ENCODE measurements at places on chromosomes 4 and X.

DNA sequence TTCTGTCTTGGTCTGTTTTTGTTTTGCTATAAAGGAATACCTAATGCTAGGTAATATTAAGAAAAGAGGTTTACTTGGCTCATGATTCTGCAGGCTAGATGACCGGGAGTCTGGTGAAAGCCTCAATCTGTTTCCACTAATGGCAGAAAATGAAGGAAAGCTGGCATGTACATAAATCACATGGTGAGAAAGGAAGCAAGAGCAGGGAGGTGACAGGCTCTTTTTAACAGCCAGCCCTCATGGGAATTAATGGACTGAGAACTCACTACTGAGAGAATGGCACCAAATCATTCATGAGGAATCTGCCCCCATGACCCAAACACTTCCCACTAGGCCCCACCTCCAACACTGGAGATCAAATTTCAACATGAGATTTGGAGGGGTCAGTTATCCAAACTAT lies 27.6 kb downstream of the SATL1 start:
- DNase-seq: no peak

DNA sequence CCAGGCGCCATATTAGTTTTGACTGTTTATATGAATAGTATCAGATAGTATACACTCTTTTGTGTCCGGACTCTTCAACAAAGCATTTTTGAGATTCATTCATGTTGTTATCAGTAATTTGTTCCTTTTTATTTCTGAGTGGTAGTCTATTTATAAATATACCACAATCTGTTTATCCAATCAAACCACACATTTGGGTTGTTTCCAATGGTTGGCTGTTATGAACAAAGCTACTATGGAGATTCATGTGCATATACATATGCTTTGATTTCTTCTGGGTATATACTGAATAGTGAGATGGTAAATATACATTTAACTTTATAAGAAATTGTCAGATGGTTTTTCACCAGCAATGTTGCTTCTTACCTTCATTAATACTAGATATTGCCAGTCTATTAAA lies 36.8 kb upstream of the TAPT1 start:
- no peak for DNase-seq

DNA sequence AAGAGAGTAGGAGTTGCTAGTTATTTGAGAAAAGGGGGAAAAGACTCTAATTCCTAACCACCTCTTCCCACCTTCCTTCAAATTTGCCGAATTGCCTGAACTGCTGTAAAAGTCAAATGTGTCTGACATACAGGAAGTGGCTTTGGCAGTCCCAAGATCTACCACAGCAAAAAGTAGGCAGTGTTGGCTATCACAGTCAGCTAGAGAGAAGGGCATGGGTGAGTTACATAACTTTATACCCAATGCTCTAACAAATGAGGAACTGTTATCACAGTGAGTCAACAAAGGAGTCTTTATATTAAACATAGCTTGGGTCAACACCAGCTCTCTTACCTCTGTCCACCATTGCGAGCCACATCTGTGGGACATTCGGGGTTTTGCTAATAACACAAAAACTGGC lies 2.4 kb upstream of the MBNL3 start:
- DNase-seq: no peak

DNA sequence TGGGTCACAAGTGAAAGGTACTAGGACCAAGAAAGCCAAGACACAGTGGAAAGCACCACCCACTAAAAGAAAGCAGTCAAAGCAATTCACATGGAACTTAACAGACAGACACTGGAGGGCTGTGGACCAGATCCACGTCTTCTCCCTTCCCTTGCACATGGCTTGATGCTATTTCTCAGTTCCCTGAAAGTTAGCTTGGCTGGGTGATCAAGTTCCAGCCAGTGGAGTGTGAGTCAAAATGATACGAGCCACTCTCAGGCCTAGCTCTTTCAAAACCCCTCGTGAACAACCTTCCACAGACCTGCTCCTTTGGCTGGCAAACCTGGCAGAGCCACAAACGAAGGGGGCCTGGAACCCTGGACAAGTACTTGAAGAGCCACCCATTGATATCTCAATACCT lies 52.0 kb downstream of the RELL1 start:
- DNase-seq: no peak

- no peak for DNase-seq
These were observed 8.3 kb downstream of the NSD2 start for GRCh38 chr4:1879485-1879884.

Data from ovary (tissue), 10 donors.